Activated CD4-positive, alpha-beta T cell treated with anti-CD3 and anti-CD28 coated beads, Interleukin-2, amount 50 U/mL, for 16 hours (primary cell): ENCODE measurements at places on chromosomes 3 and 15.

GRCh38 chr3:52721730-52722008 is 15.8 kb downstream of the SPCS1 start:
- no peak for DNase-seq

DNA sequence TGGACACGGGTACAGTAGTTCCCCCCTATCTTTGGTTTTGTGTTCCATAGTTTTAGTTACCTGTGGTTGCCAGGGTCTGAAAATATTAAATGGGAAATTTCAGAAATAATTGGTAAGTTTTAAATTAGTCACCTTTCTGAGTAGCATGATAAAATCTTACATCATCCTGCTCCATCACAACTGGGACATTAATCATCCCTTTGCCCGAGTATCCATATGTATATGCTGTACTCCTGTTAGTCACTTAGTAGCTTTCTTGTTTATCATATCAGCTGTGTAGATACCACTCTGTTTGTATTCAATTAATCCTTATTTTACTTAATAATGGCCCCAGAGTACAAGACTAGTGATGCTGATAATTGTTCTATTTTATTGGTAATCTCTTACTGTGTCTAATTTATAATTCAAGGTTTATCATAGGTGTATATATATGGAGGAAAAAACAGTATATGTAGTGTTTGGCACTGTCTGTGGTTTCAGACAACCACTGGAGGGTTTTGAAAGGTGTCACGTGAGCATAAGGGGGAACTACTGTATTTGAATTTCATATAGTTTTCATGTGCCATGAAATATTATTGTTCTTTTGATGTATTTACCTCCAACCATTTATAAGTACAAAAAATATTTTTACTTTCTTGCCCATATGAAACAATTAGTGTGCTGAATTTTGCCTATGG is 41.4 kb downstream of the CTDSPL2 start:
- peak; percentile 40 for DNase-seq

- DNase-seq: no peak
Measured at GRCh38 chr3:196238612-196239560, 22.6 kb downstream of the SLC51A start.

GRCh38 chr15:94602754-94603470 is 371.6 kb downstream of the MCTP2 start:
- DNase-seq: no peak

- DNase-seq: no peak
Measured at GRCh38 chr15:74257623-74258022, 21.5 kb downstream of the CCDC33 start.

DNA sequence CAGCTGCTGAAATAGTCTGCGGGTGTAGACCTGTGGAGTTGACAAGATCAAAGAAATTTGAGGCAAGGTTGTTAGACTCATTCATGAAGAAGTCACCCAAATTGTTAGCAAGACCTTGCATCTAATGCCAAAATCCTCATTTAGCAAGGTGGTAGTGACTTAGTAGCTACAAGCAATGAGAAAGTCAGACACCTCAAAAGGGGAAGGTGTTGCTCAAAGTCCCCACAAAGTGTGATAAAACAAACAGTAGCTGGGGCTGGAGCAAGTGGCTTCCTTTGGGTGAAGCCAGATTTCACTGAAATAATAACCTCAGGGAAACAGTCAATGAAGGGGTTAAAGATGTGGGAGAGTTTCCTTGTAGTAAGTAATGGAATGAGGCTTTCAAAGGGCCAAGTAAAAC is 44.9 kb downstream of the CD86 start:
- DNase-seq: no peak

- DNase-seq: no peak
Measured at GRCh38 chr3:129820587-129820986, 72.9 kb downstream of the TMCC1 start.

DNA sequence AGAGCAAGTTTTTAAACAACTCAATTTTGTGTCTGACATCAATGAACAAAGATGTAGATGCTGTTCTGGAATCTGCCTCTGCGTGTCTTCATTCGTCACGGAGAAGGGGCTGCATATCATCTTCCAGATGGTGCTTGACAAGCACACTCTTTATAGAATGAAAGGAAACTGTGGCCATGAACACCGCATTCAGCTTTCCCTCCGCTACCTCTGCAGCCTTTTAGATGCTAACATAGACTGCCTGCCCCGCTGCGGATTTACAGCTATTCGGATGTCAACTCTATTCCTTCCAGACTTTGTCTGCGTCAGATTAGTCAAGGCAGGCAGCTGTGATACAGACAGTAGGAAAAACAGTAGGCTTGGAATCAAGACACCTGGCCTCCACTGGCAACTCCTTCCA is 232.9 kb downstream of the TJP1 start:
- DNase-seq: no peak

DNA sequence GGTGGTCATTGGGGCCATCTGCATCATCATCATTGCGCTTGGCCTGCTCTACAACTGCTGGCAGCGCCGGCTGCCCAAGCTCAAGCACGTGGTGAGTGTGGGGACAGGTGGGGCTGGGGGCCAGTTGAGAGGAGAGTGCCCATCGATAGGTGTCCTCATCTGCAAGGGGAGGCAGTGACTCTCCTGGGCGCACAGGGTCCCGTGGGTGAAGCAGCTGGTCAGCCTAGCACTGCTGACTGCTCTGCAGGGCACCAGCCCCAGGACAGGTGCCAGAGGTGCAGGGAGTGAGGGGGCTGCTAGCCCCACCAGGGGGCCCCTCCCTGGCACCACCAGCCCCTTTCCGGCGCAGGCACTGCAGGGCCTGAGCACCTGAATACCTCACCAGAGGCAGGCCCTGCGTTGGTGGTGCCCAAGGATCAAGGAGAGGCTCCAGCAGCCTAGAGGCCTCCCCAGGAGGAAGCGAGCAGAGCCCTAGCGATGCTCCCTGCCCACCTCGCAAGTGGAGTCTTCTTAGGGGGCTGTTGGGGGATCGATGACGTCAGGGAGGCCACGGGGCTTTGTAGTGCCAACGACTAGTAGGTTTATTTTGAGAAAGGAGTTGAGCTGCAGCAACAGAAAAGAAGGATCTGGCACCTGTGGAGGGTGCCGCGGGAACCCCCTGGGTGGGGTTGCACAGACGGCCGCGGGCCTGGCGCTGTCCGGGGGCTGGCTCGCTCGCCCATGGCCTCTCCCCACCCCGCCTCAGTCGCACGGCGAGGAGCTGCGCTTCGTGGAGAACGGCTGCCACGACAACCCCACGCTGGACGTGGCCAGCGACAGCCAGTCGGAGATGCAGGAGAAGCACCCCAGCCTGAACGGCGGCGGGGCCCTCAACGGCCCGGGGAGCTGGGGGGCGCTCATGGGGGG is 976 bp upstream of the ABTB1 start:
- peak; percentile 21 for DNase-seq
